ENCODE measurements at places on chromosomes 3 and 15.
A peak's percentile ranks its signal among the peaks of the same experiment; 100 is the strongest.

DNA sequence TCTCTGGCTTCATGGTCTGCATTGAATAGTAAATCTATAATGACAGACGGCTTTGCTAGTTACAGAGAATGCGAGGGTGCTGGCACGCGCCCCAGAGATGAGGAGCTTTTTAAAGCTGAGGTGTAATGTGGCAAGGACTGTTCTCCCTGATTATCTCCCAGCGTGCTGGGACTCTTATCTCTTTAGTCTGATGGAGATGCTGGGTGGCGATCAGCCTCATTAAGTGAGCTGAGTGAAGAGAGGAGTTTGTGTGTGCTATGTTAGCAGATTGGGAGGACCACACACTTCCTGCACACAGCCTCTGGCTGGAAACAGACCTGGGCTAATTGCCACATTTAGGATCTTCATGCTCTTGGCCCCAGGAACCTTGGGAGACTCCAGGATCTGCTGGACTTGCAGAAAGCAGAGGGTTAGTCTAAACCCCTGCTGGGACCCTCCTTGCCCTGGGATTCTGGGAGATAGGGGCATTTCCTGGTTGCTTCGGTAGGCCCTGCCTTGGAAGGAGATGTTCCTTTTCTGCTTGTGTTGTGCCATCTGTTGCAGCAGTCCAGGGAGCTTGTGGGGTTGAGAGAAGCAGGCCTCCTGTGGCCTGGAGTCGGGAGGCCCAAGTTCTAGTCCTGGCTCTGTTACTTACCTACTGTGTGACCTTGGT is 15.0 kb downstream of the PDIA5 start:
- DNase-seq = no peak

GRCh38 chr15:38130740-38131498 is 121.7 kb upstream of the SPRED1 start:
- no peak for DNase-seq

DNA sequence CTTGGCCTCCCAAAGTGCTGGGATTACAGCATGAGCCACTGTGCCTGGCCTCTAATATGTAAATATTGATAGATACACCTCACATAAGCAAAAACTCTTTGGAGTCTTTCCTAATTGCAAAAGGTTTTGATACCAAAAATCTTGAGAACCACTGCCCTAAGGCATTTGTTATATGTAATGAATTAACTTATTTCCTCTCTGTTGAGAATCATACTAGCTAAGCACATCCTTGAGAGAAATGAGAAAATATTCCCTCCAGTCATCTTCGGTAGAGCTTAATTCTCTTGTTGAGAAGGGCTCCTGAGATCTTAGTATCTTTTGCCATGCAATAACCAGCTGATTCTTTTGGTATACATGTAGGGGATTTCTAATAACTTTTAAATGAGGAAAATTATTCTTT is 190.2 kb downstream of the SLC9A9 start:
- no peak for DNase-seq

GRCh38 chr3:98744283-98744682 is 18.9 kb upstream of the ST3GAL6 start:
- DNase-seq = no peak

DNA sequence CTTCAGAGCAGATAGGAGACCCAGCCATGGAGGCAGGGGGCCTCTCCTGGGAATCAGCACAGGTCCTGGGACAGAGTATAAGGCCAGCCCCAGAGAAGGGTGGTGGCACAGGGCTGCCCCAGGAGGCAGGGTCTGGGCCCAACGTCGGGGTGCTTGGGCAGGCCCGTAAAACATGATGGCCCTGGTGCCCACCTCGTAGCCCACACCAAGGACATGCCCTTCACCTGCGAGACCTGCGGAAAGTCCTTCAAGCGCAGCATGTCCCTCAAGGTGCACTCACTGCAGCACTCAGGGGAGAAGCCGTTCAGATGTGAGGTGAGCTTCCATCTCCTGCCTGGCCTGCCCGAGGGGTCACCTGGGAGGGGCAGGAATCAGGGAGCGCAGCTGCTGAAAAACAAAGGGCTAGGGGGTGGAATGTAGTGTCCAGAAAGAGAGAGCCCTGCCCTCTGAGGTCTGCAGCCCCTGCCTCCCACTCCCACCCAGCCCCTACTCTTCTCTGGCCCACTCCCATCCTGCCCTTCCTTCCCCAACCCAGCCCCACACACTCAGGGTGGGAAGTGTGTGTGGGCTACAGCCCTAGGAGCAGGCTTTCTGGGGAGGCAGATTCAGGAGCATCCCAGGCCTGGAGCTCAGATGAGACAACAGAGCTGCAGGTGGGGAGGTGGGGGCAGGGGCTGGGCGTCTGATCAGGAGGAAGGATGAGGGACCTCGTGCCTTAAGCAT is 9.5 kb downstream of the ZBTB47 start:
- no peak for DNase-seq

GRCh38 chr3:20054549-20054987 is 14.3 kb downstream of the KAT2B start:
- no peak for DNase-seq

DNA sequence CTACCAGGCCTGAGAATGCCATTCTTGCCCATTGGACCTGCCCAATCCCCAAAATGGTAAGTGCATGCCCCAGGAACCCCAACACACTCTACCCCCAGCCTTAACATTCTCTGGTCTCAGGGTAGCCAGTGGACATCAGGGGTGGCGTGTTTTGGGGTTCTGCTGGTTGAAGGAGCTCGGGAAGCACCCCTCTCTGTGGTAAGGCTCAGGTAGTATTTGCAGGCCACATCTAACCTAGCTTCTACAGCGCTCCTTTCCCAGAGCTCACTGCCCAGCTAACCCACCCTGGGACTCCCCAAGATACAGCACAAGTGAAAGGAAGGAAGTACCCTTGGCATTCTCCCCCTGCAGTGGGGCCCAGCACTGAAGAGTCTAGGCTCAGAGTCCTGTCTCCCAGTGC is 19.8 kb downstream of the NMNAT3 start:
- DNase-seq = no peak

- DNase-seq = no peak
These were observed 170.3 kb upstream of the MITF start for GRCh38 chr3:69568951-69569350.

- DNase-seq = peak; percentile 87
These were observed 5.6 kb upstream of the FOXP1 start for GRCh38 chr3:71589132-71589531.

GRCh38 chr15:80367094-80367493 is 37.1 kb upstream of the ARNT2 start:
- DNase-seq = no peak

GRCh38 chr15:29032229-29032625 is 146.5 kb downstream of the APBA2 start:
- DNase-seq = no peak

DNA sequence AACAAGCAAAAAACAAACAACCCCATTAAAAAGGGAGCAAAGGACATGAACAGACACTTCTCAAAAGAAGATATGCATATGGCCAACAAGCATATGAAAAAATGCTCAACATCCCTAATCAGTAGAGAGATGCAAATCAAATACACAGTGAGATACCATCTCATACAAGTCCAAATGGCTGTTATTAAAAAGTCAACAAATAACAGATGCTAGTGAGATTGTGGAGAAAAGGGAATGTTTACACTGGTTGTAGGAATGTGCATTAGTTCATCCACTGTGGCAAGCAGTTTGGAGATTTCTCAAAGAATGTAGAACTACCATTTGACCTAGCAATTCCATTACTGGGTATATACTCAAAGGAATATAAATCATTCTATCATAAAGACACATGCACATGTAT is 44.5 kb downstream of the RIOX2 start:
- no peak for DNase-seq

DNA sequence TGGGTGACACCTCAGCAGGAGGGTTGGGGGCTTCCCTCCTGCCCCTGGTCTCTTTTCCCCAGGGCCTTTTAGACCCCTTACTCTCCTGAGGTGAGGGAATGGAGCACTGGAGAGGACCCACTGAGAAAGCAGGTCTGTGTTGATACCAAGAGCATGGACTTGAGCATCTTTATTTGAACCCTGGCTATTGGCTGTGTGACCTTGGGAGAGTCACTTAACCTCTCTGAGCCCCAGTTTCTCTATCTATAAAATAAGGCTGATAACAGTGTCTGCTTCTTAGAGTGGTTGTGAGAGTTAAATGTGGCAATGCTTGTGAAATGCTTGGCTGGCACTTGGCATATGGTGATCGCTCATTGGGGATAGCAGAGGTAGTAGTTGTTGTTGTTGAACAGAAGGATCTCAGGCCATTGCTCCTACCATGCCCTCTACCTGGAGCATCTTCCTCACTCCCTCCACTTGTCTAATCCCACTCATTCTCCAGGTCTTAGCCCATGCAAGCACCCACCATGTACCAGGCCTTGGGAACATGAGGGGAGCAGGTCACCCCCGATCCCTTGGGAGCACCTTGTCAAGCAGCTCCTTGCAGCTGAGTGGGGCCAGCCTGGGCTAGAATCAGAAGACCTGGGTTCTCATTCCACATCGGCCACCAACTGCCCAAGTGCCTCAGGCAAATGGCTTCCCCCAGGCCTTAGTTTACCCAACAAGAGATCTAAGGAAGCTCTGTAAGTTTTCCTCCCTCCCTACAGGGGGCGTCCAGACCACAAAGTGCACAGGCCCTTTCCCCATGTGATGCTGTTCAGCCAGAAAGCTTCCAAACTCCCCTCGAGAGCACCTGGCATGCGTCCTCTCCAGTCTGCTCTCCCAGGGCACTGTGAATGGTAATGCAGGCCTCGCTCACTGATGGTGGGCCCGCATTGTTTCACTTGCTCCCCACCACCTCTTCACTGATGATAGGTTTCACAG is 96.7 kb downstream of the LSM3 start:
- DNase-seq = no peak

DNA sequence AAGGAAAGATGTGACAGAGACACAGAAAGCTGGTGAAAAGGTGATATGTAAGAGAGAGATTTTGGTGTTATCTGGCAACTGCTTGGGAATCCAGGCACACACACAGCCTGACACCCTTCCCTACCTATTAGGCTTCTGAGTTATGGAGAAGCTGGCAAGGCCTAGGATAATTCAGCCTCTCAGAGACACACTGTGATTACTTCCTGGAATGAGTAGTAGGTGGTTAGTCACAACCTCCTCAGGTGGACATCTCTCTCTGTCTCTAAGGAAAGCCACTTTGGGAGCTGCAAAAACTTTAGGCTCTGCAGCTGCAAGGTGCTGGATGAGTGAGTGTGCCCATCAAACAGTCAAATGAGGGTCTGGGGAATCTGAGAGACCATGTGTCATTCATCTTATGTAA is 201.9 kb downstream of the PDCD6IP start:
- DNase-seq = no peak

DNA sequence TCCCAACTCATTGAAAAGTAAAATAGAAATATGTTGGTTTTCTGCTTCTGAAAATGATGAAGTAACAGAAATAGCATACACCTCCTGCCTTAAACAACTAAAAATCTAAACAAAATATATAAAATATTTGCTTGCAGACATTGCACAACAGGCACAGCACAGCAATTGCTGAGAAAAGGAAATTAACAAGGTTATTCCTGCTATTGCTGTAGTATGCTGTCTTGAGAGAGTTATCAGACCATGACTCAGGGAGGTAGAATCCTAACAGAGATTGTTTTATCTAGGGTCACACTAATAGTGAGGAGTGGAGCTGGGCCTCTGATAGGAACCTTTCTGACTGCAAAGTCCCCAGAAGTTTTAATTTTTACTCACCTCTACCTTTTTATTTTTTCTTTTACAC is 72.6 kb downstream of the ZBTB20 start:
- no peak for DNase-seq

DNA sequence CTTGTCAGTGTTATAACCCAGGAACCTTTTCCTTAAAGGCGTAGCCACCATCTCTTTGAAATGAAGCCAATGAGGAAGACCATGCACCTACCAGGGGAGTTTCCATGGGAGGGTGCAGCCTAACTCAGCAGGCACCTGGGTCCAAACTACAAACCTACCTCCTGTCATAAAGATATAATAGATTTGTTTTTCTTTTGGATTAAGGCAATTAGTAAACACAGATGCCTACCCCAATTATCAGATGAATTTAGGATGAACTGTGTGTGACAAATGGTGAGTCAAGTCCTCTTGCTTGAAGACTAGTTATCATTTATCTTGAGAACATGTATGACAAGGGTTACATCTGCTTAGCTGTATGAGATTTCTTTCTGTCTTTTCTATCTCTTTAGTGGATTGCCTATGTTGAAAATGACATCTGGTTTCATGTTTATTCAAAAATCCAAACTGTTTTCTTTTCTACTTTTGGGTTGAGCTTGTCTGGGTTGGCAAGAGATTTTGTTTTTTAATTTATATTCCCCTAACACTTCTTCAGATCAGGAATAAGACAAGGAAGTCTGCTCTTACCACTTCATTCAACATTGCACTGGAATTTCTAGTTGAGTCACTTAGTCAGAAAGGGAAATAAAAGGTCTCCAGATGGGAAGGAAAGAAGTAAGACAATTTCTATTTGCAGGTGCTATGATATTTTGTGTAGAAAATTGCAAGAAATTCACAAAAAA is 149.9 kb downstream of the NEK10 start:
- no peak for DNase-seq

- DNase-seq = no peak
These were observed 2.7 kb upstream of the ANKRD63 start for GRCh38 chr15:40285554-40286011.

GRCh38 chr3:37594873-37595783 is 266.6 kb upstream of the CTDSPL start:
- DNase-seq = peak; percentile 6

- DNase-seq = no peak
These were observed 87.9 kb downstream of the STT3B start for GRCh38 chr3:31620656-31621055.

DNA sequence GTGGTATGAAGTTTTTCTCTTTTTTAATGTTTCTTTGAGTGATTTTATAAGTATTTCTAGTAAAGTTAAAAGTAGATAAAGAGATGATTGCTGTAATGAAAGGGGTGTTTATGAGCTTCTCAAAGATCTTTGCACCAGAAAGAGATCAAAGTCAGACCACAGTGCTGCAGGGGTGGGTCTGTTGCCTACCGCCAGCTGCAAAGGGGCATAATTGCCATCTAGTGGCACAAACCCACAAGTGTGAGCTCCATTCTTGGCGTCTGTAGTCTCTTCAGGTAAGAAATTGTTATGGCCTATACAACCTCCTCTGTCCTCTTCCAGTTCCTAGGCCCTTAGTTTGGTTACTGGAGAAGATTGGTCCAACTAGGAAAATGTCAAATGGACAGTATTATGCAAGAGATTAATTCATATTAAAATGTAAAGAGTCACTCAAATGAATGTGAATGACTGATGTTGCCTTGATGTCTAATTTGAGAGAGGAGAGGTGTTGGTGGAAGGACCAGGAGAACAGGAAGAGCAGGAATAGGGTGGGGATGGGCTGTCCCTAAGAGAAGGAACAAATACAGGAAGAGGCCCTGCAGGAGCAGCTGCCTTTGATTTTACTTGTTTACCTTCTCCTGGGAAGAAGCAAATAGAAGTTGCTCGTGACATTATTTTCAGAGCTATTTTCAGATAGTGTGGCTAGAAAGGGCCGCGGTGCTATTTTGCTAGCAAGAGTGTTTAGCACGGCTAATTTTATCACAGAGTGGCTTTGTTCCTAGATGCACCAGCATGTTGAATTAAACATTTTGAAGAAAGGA is 53.0 kb upstream of the GSK3B start:
- DNase-seq = peak; percentile 74

DNA sequence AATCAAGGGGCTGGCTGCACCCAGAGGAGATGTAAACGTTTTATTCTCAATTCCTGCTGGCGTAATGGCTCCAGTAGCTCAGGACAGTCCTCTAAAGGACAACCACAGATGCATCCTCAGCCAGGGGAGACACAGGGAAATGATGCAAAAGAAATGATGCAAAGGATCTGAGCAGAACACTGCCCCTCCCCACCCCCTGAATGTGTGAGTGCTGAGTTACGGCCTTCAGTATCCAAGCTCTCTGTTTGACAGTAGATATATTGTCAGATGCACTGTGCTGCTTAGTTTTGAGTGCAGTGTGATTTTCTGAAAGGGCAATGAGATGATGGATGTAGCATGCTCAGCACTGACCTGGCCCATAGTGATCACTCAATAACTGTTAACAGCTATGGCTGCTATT is 41.4 kb upstream of the CTDSPL start:
- no peak for DNase-seq
